ENCODE measurements at places on chromosomes 5 and 9.

DNA sequence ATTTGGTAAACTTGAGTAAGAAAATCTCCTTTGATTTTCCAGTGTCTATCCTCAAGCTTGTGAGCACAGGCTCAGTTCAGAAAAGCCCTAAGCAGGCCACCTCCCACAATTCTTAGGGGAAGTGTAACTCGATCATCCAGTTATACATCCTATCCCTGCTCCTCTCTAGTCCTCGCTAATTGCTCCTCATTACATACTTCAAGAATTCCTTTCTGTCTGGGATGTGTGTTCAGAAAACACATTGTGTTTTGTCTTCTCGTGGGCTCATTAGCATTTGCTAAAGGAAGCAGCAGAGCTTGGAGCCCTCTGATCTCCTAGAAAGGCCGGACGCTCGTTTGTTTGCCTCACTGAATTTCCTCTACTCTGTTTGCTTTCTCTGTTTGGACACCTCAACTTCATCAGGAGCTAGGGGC is 268.2 kb upstream of the RFX3 start:
- DNase-seq: no peak

DNA sequence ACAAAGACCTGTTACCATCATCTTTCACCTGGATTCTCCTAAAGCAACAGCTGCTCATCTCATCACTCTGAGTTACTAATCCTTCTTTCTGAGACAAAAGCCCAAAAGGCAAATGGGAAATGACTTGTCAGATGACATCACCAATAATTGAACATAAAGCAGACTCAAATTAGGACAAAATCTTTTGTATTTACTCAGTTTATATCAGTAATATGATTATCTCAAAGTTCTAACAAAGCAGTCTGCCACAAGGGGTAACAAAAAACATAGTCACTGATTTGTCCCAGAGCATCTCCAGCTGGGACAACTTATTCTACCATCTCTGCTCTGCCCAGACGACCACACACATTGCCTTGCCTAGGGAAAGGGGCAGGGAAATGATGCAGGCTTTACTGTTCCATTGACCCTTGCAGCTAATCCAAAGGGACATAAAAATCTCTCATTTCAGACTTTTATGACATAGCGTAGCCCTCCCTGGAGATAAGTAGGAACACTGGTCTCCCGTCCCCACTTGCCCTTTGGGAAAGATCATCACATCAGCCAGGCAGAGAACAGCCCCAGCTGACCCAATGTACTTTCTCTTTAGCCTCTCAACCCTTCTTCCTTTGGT is 249.5 kb upstream of the PTGER4 start:
- DNase-seq: no peak

DNA sequence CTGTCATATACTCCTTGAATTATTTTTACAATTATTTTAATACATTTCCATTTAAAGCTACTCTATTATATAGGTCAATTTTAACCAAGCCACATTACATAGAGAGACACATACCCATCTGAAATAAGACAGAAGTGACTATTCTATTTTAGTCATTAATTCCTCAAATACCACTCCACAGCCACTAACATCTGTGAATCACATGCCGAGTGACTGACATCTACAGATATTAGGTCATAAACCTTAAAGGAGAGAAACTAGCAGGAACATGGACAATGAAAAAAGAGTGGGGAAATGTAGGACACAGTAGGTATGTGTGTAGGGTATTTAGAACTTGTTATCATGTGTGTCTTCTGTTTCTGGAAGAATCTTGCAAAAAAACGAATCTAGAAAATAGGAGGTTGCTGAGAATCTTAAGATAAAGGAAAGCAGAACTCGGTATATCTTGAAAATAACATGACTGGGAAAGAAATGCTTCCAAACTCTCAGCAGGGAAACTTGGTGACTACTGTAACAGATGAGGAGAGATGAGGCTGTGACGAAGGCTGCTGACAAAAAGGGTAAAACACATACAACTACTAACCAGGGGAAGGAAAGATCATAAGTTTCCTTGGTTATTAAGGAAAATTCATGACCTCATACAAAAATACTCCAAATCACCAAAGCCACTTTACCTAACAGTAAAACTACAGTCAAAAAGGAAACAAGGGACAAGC is 84.6 kb downstream of the PLPP1 start:
- DNase-seq: no peak

DNA sequence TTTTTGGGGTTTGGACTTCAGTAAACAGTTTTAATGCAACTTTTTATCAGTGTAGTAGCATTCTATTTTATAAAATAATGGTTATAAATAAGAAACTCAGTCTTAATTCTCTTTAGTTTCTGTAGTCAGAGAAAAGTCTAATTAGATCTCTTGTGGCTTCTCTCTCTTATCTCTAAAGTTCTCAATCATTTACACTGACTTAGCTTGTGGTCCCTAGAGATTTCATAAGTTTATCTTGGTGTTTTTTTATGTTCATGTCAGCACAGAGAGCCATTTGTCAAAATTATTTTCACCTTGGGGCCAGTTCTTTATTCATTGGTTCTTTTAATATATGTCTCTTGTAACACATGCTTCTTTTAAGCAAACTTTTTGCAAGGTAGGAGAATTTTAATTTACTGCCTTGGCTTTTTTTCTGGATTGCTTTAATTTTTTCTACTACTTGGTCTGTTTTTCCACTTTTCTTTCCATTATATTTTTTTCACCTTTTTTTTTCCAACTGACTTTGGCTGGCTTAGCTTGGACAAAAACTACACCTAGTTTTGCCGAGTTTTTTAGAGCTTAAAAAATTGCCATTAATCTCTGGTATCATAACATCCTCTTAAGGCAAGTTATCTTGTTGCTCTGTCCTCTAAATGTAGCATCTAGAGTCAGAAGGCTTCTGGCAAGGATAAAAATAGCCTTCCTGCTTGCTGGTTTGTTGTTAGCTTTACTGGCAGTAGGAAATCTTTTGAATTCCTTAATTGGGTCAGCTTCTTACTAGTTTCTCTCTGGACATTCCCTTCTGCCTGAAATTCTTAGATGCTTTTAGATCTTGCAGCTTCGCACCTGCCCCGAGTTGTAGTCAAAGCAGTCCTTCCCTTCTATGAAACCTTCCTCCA is 35.3 kb downstream of the CPEB4 start:
- DNase-seq: no peak

DNA sequence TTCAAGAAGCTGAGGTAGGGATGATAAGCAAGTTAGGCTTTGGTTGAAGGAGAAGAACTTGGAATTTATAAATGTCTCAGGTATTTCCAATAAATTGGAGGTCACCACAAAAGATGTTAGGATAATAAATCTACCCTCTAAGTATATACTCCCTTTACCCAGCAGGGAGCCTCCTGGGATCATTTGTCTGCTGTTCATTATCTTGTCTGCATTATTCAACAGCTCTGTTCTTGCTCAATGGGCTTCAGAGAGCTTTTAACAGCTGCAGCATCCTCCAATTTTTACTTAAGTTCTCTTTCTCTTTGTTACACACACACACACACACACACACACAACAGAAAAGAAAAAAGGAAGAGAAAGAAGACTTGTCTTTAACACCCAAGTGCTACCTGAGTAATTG is 51.7 kb upstream of the VPS13A start:
- no peak for DNase-seq

All from SJSA1 (cell line).